ENCODE measurements at places on chromosomes 7 and 10. TPM values are rescaled to one million over a fixed set of nuclear protein-coding genes. Genes with fewer than 3 reads are reported as not detected.

Gene TRIM24
- polyA plus RNA-seq = 8.4 TPM

GRCh38 chr10:104680467-104681401 lies 39.6 kb downstream of the SORCS3 start:
- DNase-seq = no peak

GRCh38 chr10:87844837-87845623 lies 18.3 kb downstream of the KLLN start:
- no peak for DNase-seq

DNA sequence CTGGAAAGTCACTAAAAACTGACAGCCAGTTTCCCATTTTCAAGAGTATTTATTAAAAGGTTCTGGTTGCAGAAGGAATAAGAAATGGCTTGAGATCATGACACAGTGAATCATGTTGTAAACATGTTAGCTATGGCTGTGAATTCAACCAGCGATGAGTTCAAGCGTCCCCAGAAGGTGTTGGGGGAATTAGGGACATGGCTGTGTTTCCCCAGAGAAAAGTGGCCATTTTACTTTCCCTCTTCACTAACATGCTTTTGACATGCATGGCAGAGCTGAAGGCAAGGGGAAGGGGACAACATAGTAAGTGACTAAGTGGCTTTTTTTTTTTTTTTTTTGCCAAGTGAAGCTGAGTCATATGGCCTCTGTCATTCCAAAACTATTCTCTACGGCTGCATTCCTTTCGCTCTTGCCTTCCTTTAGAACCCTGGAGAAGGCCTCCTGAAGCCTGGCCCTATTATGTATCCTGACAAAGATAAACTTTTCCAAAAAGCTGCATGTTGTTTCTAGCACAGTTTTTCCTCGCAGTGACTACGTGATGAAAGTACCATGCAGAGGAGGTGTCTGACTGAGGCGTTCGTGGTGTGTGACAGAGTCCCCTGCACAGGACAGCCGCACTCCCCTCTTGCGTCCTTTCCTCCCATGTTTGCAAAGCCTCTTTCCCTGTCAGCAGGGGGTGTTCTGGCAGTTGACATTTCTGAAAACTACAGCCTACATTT lies 46.9 kb downstream of the EGFR start:
- no peak for DNase-seq

Gene GSAP
- 11.9 TPM for polyA plus RNA-seq

Gene TCAF2
- polyA plus RNA-seq = 8.3 TPM

- no peak for DNase-seq
Measured at GRCh38 chr10:52635651-52636050, 136.9 kb downstream of the MBL2 start.

DNA sequence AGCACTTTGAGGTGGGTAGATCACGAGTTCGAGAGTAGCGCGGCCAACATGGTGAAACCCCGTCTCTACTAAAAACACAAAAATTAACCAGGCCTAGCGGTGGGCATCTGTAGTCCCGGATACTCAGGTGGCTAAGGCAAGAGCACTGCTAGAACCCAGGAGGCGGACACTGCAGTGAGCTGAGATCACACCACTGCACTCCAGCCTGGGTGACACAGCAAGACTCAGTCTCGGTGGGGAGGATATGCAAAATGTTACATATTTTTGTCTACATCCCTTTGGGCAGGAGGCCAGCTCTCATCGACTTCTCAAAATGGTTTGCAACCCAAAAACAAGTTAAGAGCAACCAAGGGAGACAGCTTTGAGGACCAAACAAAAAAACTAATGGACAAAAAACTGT lies 8.2 kb downstream of the ATE1 start:
- no peak for DNase-seq

All from CD8-positive, alpha-beta memory T cell (primary cell).